AG04449 (cell line): ENCODE measurements at places on chromosomes 7 and 10.

DNA sequence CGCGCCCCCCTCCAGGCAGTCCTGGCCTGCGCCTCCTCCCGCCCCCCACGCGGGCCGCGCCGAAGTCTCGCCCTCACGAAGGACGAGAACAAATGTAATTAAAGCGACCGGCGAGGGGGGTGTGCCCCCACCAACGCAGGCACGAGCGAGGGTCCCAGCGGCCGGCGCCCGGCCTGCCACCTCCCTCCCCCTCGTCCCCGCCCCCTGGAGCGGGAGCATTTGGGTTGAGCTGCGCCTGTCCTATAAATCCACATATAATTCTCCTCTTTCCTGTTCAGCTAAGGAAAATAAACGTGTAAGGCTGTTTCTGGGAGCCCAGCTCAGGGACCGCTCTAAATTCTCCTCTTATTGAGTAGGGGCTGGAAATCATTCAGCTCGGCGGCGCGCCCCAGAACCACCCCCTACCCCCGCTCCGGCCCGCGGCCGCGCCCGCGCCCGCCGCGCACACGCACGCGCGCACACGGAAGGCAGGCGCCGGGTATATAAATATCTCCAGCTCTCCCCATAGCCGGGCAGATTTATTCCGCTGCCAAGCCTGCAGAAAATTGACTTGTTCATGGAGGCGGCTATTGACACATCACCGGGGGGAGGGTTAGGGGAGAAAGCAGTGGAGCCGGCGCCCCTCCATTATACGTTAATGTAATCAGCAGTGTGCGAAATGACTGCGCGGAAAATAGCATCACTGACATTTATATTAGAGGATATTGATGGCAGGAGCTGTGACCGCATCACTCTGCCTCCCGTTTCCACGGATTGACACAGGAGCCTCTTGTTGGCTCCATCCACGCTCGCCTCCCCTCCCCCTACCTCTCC is 61.6 kb upstream of the BTRC start:
- DNase-seq = no peak

DNA sequence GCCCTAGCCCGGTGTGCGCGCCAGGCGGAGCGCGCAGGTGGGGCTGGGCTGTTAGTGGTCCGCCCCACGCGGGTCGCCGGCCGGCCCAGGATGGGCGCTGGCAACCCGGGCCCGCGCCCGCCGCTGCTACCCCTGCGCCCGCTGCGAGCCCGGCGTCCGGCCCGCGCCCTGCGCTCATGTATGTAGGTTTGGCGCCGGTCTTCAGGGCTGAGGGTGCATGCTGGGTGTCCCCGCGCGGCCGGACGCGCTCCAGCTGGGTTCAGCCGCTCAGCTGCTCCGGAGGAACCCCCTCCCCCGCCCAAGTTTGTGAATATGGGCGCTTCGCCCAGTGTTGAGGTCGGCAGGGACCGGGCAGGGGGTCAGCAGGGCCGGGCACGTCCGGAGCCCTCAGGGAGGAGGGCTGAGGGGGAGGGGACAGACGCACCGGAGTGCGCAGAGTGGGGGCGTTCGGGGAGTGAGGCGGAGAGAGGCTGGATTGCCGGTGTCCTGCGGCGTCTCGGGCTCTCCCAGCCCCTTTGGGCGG is 559 bp downstream of the VWC2 start:
- DNase-seq = no peak

DNA sequence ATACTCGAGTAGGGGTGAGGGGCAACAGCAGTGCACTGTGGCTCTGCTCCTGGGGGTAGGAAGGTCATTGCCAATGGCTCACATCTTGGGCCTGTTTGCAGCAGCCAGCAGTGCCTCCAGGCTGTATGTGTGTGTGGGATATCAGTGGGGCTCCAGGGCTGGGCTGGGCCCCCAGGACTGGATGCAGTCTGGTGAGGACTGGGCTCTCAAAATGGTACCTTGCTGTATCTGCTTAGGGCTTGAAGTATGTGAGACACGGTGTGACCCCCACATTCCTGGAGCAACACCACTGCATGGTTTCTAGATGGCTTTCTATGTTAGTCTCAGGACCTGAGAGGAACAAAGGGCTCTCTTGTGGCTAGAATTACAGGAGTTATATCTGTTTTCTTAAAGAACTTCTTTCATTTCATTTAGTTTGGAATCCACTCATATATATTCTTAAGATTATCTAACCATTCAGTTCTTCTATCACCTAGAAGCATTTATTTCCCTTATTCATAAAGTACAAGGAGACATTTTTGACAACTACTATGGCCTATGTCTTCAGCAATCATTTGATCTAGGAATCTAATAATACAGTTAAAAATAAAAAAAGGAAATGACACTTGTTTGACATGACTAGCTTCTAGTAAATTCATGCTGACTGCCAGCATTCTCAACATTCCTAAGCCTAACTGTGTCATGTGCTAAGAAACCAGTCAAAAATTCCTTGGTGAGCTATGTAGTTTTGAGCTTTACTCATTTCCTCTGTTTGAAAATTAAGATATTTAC is 443.2 kb upstream of the SEMA3A start:
- DNase-seq = peak; percentile 62

- no peak for DNase-seq
These were observed 186.2 kb downstream of the DNAJB6 start for GRCh38 chr7:157522954-157523353.

DNA sequence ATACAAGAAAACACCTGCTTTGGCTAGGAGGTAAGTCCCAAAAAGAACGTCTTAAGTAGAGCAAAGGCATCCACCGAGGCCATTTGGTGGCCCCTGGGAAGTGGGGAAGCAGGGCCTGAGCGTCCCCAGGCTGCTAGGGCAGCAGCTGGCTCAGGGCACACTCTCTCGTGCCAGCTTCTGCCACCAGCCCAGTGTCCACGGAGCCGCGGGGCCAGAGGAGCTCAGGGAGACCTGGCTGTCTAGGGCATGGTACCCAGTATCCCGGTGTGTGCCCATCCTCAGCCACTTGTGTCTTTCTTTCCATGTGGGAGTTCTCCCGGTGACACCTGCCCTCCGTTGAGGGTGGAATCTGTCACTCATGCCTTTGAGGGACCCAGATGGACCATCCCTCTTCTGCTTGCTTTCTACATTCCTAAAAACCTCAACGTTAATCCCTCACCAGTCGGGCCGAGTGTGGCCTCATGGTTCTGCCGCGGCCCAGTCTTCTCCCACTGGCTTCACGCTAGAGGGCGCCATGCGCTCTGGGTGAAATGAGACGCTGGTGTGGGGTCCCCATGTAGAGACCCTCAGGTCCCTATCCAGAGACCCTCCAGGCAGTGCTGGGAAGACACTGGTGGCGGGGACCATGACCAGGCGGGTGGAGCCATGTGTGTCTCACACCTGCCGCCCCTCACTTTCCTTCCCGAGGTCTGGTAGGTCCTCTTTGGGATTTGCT is 9.5 kb upstream of the AP5Z1 start:
- no peak for DNase-seq

DNA sequence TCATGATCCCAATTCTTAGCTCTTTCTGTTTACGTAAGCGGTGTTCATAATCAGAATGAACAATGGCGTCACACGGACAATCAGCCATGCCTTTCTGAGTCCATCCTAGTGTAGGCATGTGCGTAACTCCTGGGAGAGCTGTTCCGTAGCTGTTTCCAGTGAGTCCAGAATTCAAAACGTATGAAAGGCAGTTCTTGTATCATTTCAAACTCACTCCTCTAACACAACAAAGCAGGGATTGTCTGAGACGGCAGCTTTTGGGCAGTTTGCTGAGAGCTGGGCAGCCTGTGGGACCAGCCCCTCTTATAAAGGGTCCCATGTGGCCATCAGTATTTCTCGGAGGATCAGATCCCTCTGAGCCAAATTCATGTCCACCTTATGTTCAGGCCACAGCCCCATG is 43.4 kb downstream of the PSPH start:
- no peak for DNase-seq

DNA sequence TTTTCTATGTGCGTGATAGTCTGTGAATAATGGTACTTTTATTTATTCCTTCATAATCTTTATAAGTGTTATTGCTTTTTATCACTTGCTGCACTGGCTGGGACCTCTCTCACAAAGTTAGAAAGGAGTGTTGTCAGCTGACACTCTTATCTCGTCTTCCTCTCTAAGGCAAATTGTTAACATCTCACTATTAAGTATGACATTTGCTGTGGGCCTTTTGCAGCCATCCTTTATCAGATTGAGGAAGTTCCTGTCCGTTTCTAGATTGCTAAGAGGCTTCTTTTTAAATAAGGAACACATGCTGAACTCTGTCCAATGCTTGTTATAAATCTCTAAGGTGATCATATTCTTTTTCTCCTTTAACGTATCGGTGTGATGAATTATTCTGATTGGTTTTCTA is 27.4 kb upstream of the DIP2C start:
- DNase-seq = no peak
